Hematopoietic multipotent progenitor cell (in vitro differentiated cells): ENCODE measurements at places on chromosomes 2 and 18.

- DNase-seq: no peak
These were observed 50.0 kb downstream of the MYO3B start for GRCh38 chr2:170227951-170228350.

DNA sequence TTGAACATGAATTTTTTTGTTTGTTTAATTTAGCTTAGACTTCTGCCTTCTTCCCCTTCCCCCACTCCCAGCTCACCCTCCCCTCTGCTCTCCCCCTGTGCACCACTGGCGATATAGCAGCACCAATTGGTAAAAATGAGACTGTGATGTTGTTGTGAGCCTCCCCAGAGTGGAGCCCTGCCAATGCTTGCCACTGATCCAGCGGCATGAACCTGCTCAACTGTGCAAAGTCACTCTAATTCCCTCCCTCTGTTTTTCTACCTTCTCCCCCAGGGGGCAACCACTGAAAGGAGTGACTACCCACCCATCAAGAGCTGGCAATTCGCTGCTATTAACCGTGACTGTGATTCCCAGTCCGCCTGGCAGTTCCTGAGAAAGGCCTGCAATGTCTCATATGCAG lies 30.2 kb downstream of the KLHL14 start:
- no peak for DNase-seq

DNA sequence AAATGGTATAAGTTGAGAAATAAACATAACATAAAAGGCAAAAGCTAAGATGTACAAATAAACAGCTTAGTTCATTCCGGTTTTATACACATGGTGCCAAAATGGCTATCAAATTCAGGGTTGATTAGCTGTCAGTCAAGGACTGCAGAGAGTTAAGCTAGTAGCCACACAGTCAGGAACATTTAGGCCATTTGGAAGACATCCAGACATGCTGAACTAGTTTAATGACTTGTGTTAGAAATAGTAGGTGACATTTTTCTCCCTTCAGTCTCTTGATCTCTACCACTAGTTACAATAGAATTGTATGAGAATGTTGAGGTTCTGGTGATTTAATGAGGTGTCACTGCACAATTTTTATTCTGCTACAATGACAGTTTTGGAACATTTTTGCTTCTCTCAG lies 394.4 kb upstream of the SPHKAP start:
- DNase-seq: no peak

- DNase-seq: no peak
These were observed 5.0 kb downstream of the FBLN7 start for GRCh38 chr2:112143150-112143549.

- DNase-seq: no peak
These were observed 171.5 kb downstream of the ALK start for GRCh38 chr2:29749843-29750242.

DNA sequence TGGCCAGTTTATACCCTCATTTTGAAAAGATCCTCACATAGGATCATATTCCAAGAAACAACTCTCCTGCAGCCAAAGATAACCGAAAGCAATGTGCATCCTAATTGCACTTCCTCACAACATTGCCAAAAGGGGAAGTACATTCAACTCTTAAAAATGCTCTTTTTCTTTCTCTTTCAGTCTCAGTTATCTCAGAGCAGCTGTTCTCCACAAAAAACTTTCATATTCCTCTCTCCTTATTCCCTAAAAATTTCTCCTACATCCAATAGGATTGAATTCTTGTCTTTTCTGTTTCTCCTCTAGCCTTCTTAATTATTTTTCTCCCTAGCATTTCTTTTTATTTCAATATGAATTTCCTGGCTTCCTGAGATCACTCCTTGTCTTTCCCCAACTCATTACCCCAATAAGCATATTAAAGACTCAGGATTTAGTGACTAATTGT lies 7.4 kb upstream of the VRK2 start:
- no peak for DNase-seq

DNA sequence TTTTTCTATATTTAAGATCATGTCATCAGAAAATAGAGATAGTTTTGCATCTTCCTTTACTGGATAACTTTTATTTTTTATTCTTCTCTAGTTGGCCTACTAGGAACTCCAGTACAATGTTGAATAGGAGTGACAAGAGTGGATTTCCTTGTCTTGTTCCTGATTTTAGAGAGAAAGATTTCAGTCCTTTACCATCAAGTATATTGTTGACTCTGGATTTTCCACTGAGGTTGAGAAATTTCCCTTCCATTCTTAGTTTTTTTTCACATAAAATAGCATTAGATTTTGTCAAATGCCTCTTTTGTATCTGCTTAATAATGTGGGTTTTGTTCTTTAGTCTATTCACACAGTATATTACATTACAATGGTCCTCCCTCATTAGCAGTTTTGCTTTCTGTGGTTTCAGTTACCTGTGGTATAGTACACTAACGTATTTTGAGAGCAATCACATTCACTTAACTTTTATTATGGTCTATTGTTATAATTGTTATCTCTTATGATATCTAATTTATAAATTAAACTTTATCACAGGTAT lies 105.5 kb downstream of the THADA start:
- DNase-seq: no peak

- peak; percentile 3 for DNase-seq
These were observed 902 bp downstream of the SS18 start for GRCh38 chr18:26089293-26090129.

DNA sequence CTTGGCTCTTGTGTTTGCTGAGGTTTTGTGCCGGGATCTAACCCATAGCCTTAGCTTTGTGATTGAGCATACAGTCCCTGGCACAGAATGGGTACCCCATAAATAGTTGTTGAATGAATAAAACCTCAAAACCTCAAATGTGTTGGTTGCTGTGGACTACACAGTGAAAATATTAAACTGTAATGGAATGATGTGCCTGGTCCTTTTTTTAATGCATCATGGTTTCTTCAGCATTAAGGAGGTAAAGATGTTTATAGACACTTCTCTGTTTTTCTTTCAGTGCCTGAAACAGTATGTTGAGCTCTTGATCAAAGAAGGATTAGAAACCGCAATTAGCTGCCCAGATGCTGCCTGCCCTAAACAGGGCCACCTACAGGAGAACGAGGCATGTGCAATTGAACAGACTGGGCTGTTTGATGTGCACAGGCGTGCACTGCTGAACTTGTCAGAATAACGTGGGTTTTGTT lies 97.0 kb downstream of the RNF144A start:
- peak; percentile 51 for DNase-seq

GRCh38 chr2:65856928-65857327 lies 424.5 kb upstream of the SPRED2 start:
- DNase-seq: no peak
